Left ventricle myocardium inferior (tissue), 1 donor: ENCODE measurements at places on chromosomes 3 and 15. TPM values are rescaled to one million over a fixed set of nuclear protein-coding genes. Genes with fewer than 3 reads are reported as not detected.
A peak's percentile ranks its signal among the peaks of the same experiment; 100 is the strongest.

The MRPL47 gene
- total RNA-seq = 45.1 TPM

The SLC12A1 gene
- total RNA-seq = not detected

The RBP2 gene
- total RNA-seq = not detected

The RNF168 gene
- total RNA-seq = 18.9 TPM

The ULK3 gene
- 34.1 TPM for total RNA-seq

The GOLGA8S gene
- 0.33 TPM for total RNA-seq

The APPL1 gene
- 51.4 TPM for total RNA-seq

The GMNC gene
- total RNA-seq = 2.2 TPM

The TRH gene
- not detected for total RNA-seq

GRCh38 chr3:188296761-188297612 is 143.0 kb downstream of the LPP start:
- peaks cover 86% of the 10 kb centered on the region for H3K4me1 ChIP-seq
- H3K27ac ChIP-seq = peak overlapping the region; percentile 86
- no peaks in the 10 kb centered on the region for H3K36me3 ChIP-seq
- no peak for DNase-seq

DNA sequence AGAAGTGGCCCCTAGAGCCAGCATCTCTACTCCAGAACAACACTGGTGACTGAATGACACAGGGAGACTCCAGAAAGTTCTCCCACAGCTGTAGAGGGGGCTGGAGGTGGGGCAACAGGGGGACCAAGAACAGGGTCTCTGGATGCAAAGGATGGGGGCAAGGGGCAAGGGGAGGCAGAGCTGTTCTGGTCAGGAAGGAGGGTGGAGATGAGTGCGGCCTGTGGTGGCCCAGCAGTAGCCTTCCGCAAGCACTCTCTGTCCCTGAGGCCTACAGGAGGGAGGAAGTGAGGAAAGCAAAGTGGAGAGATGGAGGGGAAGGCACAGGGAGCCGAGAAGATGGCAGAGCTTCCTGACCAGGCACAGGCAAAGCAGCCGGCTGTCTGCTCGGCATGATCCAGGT is 56.5 kb downstream of the HOMER2 start:
- no peak for DNase-seq
- no peaks in the 10 kb centered on the region for H3K27me3 ChIP-seq

DNA sequence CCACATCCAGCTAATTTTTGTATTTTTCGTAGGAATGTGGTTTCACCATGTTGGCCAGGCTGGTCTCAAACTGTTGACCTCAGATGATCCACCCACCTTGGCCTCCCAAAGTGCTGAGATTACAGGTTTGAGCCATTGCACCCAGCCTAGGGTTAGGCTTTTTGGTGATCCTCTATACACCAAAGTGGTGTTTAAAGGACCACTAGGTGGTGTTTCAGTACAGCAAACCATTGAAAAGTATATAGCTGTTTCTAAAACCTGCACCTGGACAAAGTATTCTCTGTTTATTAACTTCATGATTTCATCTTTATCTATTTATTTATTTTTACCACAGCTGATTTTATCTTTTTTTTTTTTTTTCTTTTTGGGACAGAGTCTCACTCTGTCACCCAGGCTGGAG is 68.4 kb downstream of the MINDY2 start:
- no peak overlapping the region for H3K27ac ChIP-seq
- no peaks in the 10 kb centered on the region for H3K27me3 ChIP-seq
- DNase-seq = no peak
- H3K36me3 ChIP-seq = peaks cover 12% of the 10 kb centered on the region

DNA sequence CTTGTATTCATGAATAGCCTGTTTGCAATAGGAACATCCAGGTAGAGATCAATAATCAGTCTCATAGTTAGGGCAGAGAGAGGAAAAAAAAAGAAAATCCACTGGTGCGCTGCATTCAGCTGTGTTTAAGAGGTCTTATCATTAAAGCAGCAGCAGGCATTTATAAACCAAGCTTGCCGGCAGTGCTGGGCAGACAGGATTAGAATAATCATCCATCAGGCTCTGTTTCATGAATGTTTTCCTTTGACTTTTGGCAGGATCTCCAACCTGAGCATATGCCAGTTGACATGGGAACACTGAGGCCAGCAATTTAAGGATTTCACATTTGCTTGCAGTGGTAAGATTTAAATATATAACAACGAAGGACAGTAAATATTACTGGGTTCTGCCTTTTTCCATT is 305.2 kb upstream of the SEMA6D start:
- H3K27ac ChIP-seq = no peak overlapping the region
- DNase-seq = no peak
- no peaks in the 10 kb centered on the region for H3K27me3 ChIP-seq
- H3K4me3 ChIP-seq = no peak overlapping the region
- no peaks in the 10 kb centered on the region for H3K36me3 ChIP-seq

DNA sequence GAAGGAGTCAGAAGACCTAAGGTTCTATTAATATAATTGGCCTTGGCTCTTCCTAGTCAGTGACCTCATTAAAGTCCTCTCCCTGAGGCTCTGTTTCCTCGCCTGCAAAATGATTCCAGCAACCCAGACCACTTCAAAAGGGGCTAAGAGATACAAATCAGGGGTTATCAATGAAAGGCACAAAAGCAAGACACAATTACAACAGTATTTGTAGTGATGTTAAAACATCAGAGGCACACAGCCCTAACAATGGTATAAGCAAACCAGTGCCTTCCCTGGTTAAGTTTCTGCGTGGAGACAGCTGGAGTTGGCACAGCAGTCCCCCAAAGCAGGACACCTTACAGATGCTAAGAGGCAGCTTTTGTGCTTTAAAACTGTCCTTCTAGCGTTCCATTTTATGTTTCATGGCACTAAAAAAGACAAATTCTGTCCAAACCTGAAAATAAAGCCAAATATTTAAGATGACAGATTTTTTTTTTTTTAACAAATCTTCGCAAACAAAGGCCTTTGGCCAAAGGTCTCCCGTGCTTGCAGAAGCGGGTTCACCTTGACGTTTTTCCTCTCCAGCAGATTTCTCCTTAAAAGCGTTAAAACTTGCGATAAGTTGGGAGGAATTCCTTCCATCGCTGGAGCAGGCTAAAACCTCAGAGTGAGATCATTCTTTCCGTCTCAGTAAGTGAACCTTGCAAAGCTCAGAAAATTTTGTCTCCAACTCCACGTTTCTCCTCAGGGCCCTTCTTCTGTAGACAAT is 999 bp downstream of the ZNF280D start:
- no peaks in the 10 kb centered on the region for H3K36me3 ChIP-seq
- peak overlapping the region; percentile 98 for H3K27ac ChIP-seq
- no peak for DNase-seq
- peaks cover 64% of the 10 kb centered on the region for H3K4me1 ChIP-seq
- H3K27me3 ChIP-seq = no peaks in the 10 kb centered on the region

DNA sequence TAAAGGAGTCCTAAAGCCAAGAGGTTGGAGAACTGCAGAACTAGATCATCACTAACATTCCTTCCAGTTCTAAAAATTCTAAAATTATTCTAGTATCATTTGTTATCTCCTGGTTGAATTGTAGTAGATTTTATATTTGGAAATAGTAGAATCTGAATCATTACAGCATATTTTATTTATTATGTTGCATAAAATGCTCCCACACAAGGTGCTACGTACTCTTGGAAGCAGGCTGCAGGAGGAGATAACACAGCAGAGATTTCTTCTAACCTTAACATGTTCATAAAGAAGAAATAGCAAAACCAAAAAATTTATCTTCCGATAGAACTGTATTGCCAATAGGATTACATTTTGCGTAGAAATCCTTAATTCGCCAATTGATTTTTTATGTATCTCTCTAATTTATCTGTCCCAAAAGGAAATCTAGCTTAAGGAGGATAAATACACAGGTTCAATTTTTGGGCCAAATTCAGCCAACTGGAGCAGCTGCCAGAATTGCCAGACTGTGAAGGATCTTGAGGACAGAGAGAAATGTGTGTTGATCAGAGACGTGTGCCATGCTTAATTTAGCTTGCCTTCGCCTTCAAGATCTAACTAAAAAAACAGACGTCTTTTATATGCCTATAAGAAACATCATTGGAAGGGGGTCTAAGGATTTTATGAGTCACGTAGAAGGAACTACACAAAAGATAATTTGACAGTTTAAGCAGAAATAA is 134.4 kb upstream of the MITF start:
- H3K27ac ChIP-seq = no peak overlapping the region
- no peaks in the 10 kb centered on the region for H3K27me3 ChIP-seq
- DNase-seq = no peak
- H3K36me3 ChIP-seq = no peaks in the 10 kb centered on the region

GRCh38 chr3:151777880-151778279 is 36.0 kb upstream of the AADAC start:
- no peak overlapping the region for H3K4me3 ChIP-seq
- no peak overlapping the region for H3K27ac ChIP-seq
- H3K27me3 ChIP-seq = no peaks in the 10 kb centered on the region
- no peaks in the 10 kb centered on the region for H3K36me3 ChIP-seq
- peaks cover 5% of the 10 kb centered on the region for H3K4me1 ChIP-seq

DNA sequence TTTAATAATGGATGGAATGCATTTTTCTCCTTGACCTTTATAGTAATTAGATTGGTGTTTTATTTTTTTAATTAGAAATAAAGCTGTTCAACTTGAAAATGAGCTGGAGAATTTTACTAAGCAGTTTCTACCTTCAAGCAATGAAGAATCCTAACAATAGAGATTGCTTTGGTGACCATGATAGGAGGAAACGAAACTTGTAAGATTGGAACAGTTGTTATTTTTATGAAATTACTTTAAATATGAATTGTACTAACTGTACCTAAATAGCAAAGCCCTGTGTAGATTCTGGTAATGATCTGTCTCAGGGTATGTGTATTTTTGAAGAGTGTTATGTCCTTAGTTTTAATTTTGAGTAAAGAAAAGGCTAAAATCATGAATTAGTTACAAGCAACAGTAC is 44.4 kb downstream of the MFN1 start:
- no peaks in the 10 kb centered on the region for H3K4me1 ChIP-seq
- H3K27me3 ChIP-seq = no peaks in the 10 kb centered on the region
- no peak for DNase-seq
- H3K36me3 ChIP-seq = peaks cover 81% of the 10 kb centered on the region
- no peak overlapping the region for H3K4me3 ChIP-seq

GRCh38 chr3:194606941-194607340 is 26.3 kb downstream of the TMEM44 start:
- H3K36me3 ChIP-seq = peaks cover 20% of the 10 kb centered on the region
- DNase-seq = no peak
- no peak overlapping the region for H3K4me3 ChIP-seq
- no peak overlapping the region for H3K27ac ChIP-seq
- H3K27me3 ChIP-seq = no peaks in the 10 kb centered on the region

DNA sequence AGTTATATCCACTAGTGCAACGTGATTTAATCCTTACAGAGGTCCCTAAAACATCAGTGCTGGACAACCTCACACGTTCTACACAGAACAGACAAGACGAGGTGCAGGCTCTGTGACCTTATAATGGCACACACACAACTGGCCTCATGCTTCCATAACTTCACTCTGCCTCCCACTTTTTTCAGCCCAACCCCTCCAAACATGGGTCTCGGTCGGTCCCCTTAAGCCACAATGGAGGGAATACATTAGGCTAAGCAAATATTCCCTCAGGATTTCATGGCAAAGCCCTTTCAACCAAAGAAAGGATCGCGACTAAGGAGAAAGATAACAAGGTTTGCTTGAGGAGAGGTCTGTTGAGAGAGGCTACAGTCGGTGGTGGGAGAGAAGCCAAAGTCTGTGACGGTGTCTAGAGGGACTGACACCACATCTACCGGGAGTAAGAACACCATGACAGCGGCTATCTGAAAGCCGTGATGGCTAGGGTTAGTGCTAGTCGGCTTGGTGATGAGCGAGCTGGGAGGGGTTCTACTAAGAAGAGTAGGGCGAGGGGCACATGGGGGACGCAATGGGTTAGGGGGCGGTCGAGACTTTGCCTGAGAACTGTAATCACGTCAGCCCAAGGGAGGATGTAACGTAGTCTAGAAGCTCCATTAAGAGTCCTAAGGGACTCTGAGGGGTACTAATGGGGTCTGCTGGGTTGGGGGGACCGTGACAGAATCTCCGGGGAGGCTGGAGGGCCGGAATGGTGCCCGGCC is 1.0 kb downstream of the MYO9A start:
- H3K27me3 ChIP-seq = no peaks in the 10 kb centered on the region
- peak; percentile 18 for DNase-seq
- H3K4me1 ChIP-seq = peaks cover 69% of the 10 kb centered on the region
- H3K36me3 ChIP-seq = no peaks in the 10 kb centered on the region
- peak overlapping the region; percentile 99 for H3K27ac ChIP-seq

- peaks cover 22% of the 10 kb centered on the region for H3K27me3 ChIP-seq
- DNase-seq = no peak
- no peaks in the 10 kb centered on the region for H3K4me1 ChIP-seq
- H3K36me3 ChIP-seq = no peaks in the 10 kb centered on the region
- H3K27ac ChIP-seq = no peak overlapping the region
Observed at GRCh38 chr3:135532021-135532420, 433.5 kb upstream of the PPP2R3A start.

DNA sequence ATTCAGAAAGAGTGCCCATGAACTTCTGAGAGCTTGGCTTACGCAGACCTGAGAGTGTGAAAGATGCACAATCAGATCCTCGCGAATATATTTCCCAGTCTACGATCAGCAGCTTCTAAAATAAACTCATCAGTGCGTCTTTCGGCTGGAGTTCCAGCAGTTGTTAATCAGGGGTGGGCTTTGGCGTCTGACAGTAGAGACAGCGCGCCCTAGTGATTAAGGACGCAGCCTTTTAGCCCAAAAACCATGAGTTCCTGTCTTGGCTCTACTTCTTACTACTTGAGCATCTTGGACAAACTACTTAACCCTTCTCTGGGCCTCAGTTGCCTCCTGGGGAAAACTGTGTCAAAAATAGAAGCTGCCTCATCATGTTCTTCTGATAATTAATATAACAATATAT is 15.8 kb upstream of the ARRDC4 start:
- H3K27me3 ChIP-seq = peaks cover 26% of the 10 kb centered on the region
- H3K36me3 ChIP-seq = no peaks in the 10 kb centered on the region
- no peaks in the 10 kb centered on the region for H3K4me1 ChIP-seq

GRCh38 chr3:8201886-8202285 is 299.7 kb upstream of the LMCD1 start:
- no peak overlapping the region for H3K4me3 ChIP-seq
- no peaks in the 10 kb centered on the region for H3K4me1 ChIP-seq
- DNase-seq = no peak
- H3K36me3 ChIP-seq = no peaks in the 10 kb centered on the region

DNA sequence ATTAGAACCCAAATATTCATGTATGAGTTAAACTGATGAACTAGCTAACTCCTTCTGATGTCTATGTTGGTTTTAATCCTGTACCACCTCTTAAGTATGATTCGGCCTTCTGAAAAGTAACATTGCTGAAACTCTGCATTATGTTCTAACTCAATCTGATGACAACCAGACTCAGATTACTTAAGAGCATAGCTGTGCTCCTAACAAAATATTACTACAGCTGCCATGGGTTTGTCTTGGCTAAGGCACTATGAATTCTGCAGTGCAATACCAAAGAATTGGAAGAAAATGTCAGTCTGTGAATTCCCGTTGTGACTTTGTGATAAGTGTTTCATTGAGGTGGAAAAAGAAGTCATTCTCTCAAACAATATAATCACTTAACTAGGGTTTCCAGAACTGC is 224.4 kb downstream of the ZMAT3 start:
- peak overlapping the region; percentile 69 for H3K27ac ChIP-seq
- H3K4me1 ChIP-seq = peaks cover 38% of the 10 kb centered on the region
- H3K36me3 ChIP-seq = no peaks in the 10 kb centered on the region
- no peak for DNase-seq
- no peak overlapping the region for H3K4me3 ChIP-seq
